Lung (tissue), 17 donors: ENCODE measurements at places on chromosomes 2 and 18. TPM values are rescaled to one million over a fixed set of nuclear protein-coding genes. Genes with fewer than 3 reads are reported as not detected.

The AKAIN1 gene
- total RNA-seq: not detected

The FSIP2 gene
- 2.6 TPM for total RNA-seq

The ICOS gene
- 3.1 TPM for total RNA-seq

The IGFBP5 gene
- 139 TPM for total RNA-seq

The LIPT1 gene
- 6.0 TPM for total RNA-seq

DNA sequence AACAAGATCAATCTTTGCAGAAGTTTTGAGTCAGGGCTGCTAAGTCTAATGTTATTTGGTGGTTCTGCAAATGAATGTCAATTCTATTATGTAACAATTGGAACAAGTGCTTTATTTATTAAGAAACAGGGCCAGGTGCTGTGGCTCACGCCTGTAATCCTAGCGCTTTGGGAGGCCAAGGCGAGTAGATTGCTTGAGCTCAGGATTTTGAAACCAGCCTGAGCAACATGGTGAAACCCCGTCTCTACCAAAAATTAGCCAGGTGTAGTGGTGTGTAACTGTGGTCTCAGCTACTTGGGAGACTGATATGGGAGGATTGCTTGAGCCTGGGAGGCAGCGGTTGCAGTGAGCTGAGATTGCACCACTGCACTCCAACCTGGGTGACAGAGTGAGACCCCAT, 13.2 kb upstream of the RNF103 start:
- H3K27ac ChIP-seq: no peak overlapping the region
- no peaks in the 10 kb centered on the region for H3K27me3 ChIP-seq
- no peaks in the 10 kb centered on the region for H3K4me1 ChIP-seq
- H3K36me3 ChIP-seq: no peaks in the 10 kb centered on the region
- DNase-seq: no peak

DNA sequence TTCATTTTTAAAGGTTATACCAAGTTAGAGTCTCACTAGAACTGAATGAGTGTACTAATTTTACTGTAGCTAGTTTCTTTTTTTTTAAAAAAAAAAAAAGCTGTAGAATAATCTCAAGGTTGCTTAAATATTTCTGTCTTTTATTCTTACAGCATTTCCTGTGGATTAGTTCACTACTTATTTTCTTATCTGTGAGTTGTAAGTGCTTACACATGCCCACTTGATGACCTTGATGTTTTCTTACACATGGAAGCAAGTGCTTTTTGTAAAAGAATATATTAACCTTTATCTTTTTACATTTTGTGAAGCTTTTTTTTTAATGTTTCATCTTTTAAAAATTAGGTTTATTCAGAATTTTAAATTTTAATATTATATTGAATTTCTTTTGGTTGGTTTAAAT, 57.8 kb downstream of the MSH2 start:
- no peak for DNase-seq
- H3K27me3 ChIP-seq: no peaks in the 10 kb centered on the region
- H3K4me3 ChIP-seq: no peak overlapping the region
- H3K27ac ChIP-seq: no peak overlapping the region
- no peaks in the 10 kb centered on the region for H3K4me1 ChIP-seq

GRCh38 chr2:154692927-154693326, 5.6 kb upstream of the KCNJ3 start:
- no peak for DNase-seq
- no peak overlapping the region for H3K27ac ChIP-seq
- H3K27me3 ChIP-seq: peaks cover 3% of the 10 kb centered on the region
- H3K36me3 ChIP-seq: no peaks in the 10 kb centered on the region
- H3K4me3 ChIP-seq: no peak overlapping the region

- peaks cover 4% of the 10 kb centered on the region for H3K27me3 ChIP-seq
- H3K36me3 ChIP-seq: no peaks in the 10 kb centered on the region
- H3K27ac ChIP-seq: no peak overlapping the region
These were observed 16.3 kb downstream of the DPYSL5 start for GRCh38 chr2:26864226-26864625.

- H3K27ac ChIP-seq: peak overlapping the region; percentile 72
- peak; percentile 84 for DNase-seq
- H3K4me1 ChIP-seq: no peaks in the 10 kb centered on the region
- no peaks in the 10 kb centered on the region for H3K27me3 ChIP-seq
- no peak overlapping the region for H3K4me3 ChIP-seq
These were observed 3.5 kb upstream of the RHOB start for GRCh38 chr2:20443276-20443920.

- H3K4me3 ChIP-seq: no peak overlapping the region
- no peaks in the 10 kb centered on the region for H3K27me3 ChIP-seq
- H3K27ac ChIP-seq: peak overlapping the region; percentile 88
- H3K36me3 ChIP-seq: no peaks in the 10 kb centered on the region
- no peak for DNase-seq
These were observed 26.9 kb upstream of the ASAP2 start for GRCh38 chr2:9179572-9180201.

DNA sequence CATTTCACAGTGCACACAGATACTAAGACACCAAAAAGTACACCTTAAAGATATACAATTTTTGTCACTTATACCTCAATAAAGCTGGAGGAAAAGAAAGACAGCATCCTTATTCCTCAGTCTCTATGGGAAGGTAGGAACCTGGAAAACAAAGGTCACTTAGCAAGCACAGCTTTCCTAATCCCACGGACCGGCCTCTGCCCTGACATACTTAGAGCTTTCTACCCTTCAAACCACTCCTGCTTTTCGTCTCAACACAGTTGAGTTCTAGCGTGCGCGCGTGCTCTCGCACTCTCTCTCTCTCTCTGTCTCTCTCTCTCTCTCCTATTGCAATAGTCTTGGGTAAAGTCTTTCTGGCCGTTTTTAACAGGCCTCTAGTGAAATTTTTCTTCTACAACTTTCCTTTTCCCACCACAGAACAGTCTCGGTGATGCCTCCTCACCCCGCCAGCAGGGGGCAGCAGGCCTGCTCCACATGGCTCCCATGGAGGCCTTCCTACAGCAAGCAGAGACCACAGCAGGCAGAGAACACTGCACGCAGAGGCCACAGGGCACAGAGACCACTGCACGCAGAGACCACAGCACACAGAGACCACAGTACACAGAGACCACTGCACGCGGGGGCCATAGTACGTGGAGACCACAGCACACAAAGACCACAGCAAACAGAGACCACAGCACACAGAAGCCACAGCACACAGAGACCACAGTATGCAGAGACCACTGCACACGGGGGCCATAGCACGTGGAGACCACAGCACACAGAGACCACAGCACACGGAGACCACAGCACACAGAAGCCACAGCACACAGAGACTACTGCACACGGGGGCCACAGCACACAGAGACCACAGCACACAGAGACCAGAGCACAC, 106.9 kb downstream of the FBXO15 start:
- H3K27ac ChIP-seq: no peak overlapping the region
- peak; percentile 7 for DNase-seq
- no peaks in the 10 kb centered on the region for H3K27me3 ChIP-seq
- no peaks in the 10 kb centered on the region for H3K36me3 ChIP-seq
- H3K4me1 ChIP-seq: peaks cover 3% of the 10 kb centered on the region
- no peak overlapping the region for H3K4me3 ChIP-seq

- H3K4me3 ChIP-seq: no peak overlapping the region
- H3K27me3 ChIP-seq: no peaks in the 10 kb centered on the region
- DNase-seq: no peak
- H3K27ac ChIP-seq: no peak overlapping the region
- no peaks in the 10 kb centered on the region for H3K4me1 ChIP-seq
- no peaks in the 10 kb centered on the region for H3K36me3 ChIP-seq
These were observed 54.5 kb downstream of the PLEKHM3 start for GRCh38 chr2:207970826-207971180.

GRCh38 chr2:124426122-124426521, 401.0 kb downstream of the CNTNAP5 start:
- no peaks in the 10 kb centered on the region for H3K27me3 ChIP-seq
- H3K4me3 ChIP-seq: no peak overlapping the region
- no peak overlapping the region for H3K27ac ChIP-seq
- DNase-seq: no peak
- H3K4me1 ChIP-seq: no peaks in the 10 kb centered on the region
- H3K36me3 ChIP-seq: no peaks in the 10 kb centered on the region

GRCh38 chr2:134163336-134163735, 90.5 kb upstream of the MGAT5 start:
- H3K4me1 ChIP-seq: peaks cover 3% of the 10 kb centered on the region
- no peaks in the 10 kb centered on the region for H3K27me3 ChIP-seq
- H3K27ac ChIP-seq: no peak overlapping the region
- H3K4me3 ChIP-seq: no peak overlapping the region

DNA sequence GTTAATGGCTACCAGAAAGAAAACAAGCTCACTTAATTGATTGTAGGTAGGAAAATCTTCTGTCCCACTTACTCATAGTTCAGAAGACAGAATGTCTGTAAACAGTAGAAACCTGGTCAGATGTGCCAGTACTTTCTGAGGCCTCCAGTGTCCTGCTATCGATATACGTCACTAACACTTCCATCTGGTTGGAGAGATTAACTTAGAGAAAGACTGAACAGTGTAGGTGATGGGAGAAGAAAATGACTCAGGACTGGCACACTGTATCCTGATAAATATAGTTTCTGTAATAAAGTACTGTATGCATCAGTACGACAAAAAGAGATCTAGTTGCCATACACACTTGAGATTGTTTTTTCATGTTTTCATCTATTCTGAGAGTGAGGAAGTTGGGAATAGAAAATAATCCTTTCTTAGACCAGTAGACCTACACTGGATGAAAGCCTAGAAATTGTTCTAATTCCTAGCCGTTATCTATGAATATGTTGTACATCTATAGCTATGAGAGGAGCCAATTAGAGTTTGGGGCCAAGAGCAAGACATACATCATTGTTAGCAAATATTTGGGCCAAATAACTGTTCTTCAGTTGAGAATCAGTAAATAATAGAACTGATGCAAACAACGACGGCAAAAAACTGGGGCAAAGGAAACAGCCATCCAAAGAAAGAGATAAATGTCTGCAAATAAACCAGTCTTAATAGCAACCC, 105.9 kb downstream of the NAT8 start:
- H3K4me1 ChIP-seq: no peaks in the 10 kb centered on the region
- peaks cover 20% of the 10 kb centered on the region for H3K36me3 ChIP-seq
- H3K27ac ChIP-seq: no peak overlapping the region
- no peaks in the 10 kb centered on the region for H3K27me3 ChIP-seq
- H3K4me3 ChIP-seq: no peak overlapping the region

- H3K27me3 ChIP-seq: no peaks in the 10 kb centered on the region
- no peak overlapping the region for H3K4me3 ChIP-seq
- no peak for DNase-seq
- no peak overlapping the region for H3K27ac ChIP-seq
These were observed 22.7 kb upstream of the GCG start for GRCh38 chr2:162174746-162175145.
